ENCODE measurements at places on chromosomes 1 and 21.

DNA sequence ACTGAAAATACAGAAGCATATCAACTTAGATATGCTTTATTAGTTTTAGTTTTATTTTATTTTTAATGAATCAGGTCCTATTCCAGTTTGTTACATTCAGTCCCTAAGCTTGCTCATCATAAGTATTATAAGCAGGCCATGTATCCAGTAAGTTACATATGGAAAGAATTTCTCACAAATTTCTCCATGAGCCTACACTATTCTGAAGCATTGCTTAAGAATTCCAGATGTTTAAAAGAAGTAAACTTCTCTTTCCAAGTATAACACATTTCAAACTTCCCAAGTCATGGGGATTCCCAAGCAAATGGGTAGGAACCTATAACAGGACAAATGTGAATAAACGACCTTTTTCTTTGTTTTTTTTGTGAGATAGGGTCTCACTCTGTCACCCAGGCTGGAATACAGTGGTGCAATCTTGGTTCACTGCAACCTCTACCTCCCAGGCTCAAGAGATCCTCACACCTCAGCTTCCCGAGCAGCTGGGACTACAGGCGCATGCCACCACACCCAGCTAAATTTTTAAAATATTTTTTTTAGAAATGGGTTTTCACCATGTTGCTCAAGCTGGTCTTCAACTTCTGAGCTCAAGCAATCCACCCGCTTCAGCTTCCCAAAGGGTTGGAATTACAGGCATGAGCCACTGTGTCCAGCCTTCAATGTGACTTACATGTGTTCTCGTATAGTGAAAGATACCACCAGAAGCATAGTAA lies 39.0 kb downstream of the ST7L start:
- no peak for DNase-seq

- DNase-seq = peak; percentile 50
Measured at GRCh38 chr1:183318433-183318832, 99.7 kb downstream of the NMNAT2 start.

DNA sequence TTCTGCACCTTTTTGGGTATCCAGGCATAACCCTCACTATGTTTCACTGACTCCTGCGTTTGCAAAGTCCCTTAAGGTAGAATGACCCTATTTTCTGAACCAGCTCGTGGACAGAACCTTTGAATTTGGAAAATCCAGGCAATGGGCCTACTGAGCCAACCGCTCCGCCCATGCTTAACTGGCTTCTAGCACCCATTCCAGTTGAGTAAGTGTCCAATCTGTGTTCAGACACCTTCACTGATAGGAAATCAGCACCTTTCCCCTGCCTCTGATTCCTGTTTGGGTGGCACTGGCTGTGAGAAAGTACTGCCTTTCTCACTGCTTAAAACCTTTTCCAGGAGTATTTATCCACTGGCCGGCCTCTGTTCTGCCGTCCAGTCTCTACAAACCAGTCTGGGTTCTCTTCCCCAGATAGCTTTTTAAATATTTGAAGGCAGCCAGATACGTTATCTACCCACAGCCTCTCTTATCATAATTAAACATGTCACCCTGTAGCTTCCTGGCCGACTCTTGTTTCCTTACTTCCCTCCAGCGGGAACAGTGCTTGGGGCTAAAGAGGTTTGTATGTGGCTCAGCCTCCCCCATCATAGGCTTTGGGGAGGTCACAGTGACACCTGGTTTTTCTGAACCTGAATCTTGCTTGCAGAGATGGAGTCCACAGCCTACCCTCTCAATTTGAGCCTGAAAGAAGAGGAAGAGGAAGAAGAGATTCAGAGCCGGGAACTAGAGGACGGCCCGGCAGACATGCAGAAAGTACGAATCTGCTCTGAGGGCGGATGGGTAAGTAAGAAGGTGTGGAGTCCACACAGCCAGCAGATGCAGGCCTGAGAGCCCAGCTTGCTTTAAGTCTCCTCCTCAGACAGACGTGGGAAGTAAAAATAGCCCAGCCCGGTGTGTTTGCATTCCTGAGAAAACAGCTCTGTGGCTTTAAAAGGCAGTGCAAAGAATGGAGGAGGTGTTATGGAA lies 1.3 kb downstream of the POGK start:
- no peak for DNase-seq

- DNase-seq = no peak
Measured at GRCh38 chr1:154547105-154547732, 11.2 kb downstream of the UBE2Q1 start.
